ENCODE measurements at places on chromosomes 3 and 15. TPM values are rescaled to one million over a fixed set of nuclear protein-coding genes. Genes with fewer than 3 reads are reported as not detected.

DNA sequence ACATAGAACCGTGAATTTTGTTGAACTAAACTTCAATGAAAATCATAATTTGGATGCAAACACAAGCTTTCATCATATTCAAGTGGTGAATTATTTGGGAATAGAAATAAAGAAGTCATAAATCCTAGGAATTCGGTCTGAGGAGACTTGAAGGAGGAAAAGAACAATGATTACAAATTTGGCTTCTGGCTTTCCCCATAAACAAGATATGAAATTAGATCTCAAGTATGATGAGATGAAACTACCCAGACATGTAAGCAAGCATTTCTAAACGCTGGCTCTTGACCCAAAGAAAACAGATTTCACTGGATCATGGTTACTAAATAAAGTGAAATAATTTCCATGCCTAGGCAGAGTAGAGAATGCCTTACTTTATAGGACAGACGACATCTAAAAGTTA, 146.9 kb upstream of the LRTM1 start:
- no peak for DNase-seq

- no peak for DNase-seq
These were observed 5.8 kb downstream of the SQOR start for GRCh38 chr15:45640616-45641015.

BUB1B gene
- total RNA-seq: 99.5 TPM

ALDH1L1 gene
- total RNA-seq: 0.18 TPM

DTWD1 gene
- 22.4 TPM for total RNA-seq

FBXW12 gene
- total RNA-seq: 0.16 TPM

GRCh38 chr15:27223179-27223578, 252.2 kb downstream of the GABRG3 start:
- DNase-seq: no peak

DNA sequence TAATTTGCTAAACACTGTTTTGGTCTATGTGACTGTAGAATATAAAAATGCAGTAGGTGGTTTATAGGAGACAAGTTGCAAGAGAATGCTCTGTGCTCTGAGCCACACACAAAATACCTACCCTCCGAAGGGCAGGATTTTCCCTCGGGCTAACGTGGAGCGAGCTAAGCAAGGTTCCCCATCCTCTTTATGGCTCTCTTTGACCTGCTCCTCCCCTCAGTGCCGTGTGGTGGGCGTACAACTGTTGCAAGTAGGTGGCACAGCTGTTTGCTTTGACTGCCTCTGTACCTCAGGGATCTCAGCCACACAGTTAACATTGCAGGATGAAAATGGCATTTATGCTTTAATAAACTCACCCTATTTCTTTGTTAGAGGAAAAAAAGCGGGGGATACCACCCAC, 339.1 kb downstream of the SATB1 start:
- no peak for DNase-seq

CHRNA7 gene
- 0.11 TPM for total RNA-seq

DNA sequence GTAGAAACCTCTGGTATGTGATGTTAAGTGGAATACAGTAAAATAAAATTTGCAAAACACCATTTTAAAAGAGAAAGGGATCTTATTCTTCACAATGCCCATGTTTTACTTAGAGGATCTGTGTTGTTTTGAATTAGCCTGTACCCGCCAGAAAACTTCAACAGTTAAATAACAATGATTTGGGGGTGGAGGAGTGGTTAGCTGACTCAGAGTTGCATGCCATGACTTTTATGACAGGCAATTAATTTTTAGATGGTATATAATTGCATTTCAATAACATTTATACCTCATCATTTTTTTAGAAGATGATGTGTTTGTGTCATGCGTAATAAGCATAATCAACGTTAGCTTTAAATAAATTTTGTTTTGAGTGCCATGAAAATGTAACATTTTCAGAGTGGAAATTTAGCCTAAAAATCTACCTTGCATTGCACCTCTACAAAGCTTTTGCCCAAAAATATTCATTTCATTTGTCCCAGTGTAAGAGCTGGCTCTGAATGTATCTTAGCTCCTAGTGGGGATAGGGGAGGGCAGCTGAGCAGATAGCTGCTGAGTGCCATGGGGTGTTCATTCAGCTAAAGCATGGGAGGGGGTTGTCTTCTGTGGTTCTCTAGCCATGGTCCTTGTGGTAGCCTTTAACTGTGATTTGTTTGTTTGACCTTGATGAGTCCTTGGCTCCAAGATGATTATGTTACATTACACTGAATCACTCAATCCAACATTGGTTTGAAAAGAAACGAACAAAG, 379.8 kb downstream of the LPP start:
- DNase-seq: no peak

ATP8B4 gene
- 5.1 TPM for total RNA-seq

DNA sequence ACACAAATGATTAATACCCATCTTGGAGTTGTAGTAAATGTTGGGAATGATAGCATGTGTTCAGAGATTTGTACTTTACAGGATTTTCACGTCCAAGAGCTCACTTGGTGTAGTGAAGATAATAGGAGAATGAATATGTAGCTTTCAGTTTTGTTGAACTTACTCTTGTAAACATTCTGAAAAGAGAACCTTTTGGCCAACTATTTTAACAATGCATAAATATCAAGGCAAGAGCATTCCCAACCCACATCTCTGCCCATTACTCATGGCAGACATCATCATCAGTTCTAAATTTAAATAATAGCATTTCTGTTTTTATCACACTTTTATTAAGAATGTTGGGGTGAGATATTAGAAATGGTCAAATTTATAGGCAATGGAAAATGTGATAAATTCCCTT, 465.2 kb upstream of the TPRG1 start:
- DNase-seq: no peak

STAG1 gene
- total RNA-seq: 36.0 TPM

CIDEC gene
- not detected for total RNA-seq

DNA sequence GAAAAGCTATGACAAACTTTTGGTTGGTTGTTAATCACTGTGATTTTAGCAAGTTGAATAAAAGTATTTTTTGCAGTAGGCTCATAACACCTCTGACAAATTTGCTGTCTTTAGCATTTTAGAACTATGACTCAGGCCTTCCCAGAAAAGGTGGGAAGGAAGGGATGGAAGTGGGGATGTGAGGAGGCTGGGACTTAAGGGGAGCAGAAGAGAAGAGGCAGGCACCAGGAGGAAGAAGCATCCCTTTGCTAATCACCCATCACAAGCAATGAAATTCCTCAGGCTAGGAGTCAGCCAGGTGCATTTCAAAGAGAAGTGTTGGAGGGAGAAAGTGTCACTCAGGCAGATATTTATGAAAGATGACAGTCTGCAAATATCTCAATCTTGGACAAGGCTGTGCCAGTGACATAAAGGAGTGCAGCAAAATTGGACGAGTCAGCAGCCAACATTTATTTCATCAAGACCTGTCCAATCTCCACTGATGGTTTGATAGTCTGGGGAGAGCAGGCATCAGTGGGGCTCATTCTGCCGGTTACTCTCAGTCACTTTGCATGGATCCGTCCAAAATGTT, 337.3 kb upstream of the ARRDC4 start:
- DNase-seq: no peak

Data from activated CD4-positive, alpha-beta T cell treated with anti-CD3 and anti-CD28 coated beads for 36 hours (primary cell).